Midbrain (tissue), 1 donor: ENCODE measurements at places on chromosomes 6 and 20.
A peak's percentile ranks its signal among the peaks of the same experiment; 100 is the strongest.

- no peak for DNase-seq
These were observed 140.4 kb downstream of the SYNE1 start for GRCh38 chr6:152496731-152497130.

DNA sequence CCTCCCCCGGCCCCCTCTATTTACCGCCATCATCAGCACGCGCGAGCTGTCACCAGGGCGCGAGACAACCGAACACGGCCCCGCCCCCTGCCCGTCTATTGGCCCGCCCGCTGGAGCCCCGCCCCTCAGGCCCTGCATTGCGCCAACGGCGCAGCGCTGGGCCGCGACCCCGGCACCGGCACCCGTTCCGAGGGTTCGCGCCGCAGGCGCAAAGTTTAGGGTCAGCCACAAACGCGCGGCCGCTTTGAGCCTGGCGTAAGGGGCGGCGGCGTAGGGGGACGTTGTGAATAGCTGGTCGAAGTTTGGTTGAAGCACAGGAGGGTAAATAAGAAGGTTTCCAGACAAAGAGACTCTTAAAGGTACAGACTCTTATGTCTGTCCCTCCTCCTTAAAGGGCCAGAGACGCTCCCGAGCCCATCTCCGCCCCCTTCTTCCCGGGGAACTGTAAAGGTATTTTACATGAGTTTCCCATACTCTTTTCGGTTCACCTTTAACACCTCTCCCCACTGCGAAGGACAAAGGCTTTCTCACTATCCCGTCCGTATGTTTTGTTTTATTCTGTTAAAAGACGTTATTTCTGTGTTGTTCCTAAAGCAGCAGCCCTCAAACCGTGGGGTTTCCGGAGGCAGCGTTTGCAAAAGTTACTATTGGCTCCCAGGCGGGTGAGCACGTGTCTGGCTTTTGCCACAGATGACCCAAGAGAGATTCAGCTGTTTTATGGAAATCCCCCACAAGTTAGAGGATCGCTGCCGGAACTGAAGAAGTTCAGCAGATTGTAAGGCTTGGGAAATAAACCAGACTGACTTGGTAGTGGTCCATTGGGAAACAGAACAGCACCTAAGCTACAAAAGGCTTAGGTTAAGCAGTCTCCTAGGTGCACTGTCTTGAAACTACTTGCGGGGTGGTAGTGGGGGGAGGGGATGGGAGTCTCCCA lies at the start of gene USP49:
TSS of gene USP49 (minus strand) at position 76 of the 934 bp plus-strand sequence. CDS start 88,392 bp downstream, outside the sequence.
- peak; percentile 90 for DNase-seq

GRCh38 chr6:77143659-77144447 lies 319.4 kb downstream of the HTR1B start:
- no peak for DNase-seq

- peak; percentile 10 for DNase-seq
These were observed 83.9 kb upstream of the AFDN start for GRCh38 chr6:167742719-167743303.

DNA sequence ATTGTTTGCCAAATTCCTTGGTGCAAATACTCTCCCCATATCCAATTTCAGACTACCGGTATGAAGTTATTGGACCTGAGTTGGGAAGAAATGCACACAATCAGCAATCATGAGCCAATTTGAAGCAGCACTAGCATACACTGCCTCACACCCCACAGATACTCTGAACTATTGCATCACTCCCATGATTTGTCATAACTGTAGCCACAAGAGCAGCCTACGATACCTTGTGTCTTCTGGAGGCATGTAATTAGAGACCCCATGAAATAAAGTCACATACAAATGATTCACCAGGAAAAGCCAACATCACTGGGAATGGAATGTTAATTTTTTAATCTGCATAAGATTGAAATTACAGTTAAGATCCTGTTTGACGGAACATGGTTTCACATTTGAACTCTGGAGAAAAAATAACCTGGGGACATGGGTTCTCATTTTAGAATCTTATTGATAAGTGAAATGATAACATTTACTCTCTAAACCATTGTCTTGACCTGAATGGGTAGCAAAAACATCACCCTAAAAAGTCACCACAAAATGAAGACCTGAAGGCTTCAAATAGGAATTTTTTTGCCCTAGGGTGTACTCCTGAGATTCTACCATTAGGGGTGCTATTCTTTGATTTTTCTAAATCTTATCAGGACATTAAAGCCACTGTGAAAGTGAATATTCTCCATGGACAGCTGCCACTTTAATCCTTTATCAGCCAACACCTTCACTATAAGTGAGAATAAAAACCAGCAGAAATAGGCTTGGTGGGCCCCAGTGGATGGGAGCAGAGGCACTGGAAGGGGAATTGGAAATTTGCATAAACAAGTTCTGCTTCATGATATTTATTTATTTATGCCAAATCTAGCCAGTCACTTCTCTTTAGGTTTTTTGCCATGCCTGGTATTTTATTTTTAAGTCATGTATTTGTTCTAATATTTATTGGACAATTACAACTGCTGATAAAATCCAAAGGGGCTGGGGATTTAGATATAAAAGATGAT lies 34.5 kb upstream of the HBS1L start:
- no peak for DNase-seq

GRCh38 chr6:22958677-22959076 lies 389.3 kb downstream of the HDGFL1 start:
- no peak for DNase-seq

- no peak for DNase-seq
These were observed 431.1 kb downstream of the TFAP2B start for GRCh38 chr6:51249798-51250197.

GRCh38 chr6:4466261-4466660 lies 309.9 kb upstream of the CDYL start:
- DNase-seq: no peak

DNA sequence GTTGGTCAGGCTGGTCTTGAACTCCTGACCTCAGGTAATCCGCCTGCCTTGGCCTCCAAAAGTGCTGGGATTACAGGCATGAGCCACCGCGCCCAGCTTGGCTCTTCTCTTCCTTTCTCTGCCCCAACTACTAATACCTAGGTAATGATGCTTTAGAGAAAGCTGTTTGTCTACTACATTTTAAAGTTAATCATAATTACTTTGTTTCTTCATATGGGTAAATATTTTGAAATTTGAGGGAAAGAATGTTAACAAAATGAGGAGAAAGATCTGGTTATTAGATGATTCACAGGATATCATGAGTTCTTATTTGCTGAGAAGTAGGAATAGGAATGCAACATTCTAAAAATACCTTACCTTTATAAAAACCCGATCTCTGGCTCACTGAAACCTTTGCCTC lies 18.4 kb upstream of the PTPRK start:
- DNase-seq: no peak

- DNase-seq: no peak
These were observed 33.3 kb upstream of the NRN1 start for GRCh38 chr6:6039946-6040509.

DNA sequence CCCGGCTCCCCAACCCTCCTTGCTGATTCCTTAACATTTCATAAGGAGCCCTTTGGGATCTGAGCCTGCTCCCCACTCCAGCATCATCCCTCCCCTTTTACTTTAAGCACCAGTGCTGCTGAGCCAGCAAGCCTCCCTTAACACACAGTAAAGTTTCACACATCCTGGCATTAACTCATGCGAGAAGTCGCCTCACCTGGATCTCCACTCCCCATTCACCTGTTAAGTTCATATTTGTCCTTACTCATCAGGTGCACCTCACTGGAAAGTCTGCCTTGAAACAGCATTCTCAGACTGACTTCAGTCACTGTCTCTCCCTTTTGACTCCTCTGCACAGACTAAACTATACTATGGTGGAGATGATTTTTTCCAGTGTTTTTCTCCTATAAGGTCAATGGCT lies 47.8 kb upstream of the MAP7 start:
- DNase-seq: no peak

- DNase-seq: no peak
These were observed 672.8 kb downstream of the KIF16B start for GRCh38 chr20:15900443-15900842.
